Renal cortex interstitium (tissue), 15 donors: ENCODE measurements at places on chromosomes 12 and 14.

DNA sequence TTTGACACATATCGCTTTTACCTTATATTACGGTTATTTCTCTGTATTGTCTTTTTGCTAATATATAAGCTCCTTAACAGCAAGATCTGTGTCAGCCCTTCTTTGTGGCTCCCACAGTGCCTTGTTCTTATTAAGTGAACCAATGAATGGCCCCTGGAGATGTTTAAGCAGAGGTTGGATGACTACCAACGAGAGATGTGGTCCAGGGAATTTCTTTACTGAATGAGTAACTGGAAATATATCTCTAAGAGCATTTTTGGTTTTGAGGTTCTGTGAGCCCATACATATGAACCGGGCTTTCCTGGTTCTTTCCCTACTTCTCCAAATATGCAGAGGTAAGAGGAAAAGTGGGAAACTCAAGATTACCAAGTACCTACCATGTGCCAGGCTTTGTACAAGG lies 23.5 kb downstream of the CALCOCO1 start:
- no peak for DNase-seq

DNA sequence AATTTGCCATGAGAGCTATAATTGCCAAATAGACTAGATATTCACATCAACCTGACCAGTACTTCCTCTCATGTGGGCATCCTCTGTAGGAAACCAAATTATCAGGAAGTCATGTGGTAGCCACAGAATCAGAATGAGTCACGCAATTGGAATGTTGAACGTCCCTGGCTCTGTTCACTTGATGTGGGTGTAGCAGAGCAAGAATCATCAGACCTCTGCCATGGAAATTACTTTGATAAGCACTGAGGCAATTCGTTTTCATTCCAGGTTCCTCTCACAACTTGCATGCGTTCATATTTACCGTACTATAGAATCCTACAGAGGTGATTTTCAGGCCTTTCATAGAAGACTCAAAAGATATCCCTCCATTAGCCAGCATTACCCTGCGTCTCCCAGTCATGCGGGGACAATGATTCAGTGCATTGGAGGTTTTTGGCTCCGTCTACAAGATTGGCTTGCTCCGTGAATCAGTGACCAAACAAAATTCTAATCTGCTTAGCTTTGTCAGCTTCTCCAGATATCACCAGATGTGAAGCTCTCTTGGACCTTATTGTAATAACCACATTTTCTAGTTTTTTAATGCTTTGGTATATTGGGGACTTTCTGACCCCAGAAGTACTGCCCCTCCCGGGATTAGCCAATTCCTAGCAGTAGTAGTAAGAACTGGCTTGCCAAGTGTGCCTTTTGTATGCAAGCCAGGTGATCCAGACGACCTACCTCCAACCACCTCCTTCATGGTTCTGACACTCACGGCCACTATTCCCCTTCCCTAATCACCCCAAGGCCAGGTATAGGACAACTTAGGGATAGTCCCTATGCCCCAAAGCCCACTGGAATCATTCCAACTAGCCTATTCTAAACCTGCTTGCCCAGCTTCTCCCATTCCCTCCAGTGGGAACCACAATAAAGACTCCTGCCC lies 133.4 kb downstream of the KICS2 start:
- no peak for DNase-seq

GRCh38 chr14:74570696-74571095 lies 41.3 kb downstream of the LTBP2 start:
- DNase-seq, result no peak

DNA sequence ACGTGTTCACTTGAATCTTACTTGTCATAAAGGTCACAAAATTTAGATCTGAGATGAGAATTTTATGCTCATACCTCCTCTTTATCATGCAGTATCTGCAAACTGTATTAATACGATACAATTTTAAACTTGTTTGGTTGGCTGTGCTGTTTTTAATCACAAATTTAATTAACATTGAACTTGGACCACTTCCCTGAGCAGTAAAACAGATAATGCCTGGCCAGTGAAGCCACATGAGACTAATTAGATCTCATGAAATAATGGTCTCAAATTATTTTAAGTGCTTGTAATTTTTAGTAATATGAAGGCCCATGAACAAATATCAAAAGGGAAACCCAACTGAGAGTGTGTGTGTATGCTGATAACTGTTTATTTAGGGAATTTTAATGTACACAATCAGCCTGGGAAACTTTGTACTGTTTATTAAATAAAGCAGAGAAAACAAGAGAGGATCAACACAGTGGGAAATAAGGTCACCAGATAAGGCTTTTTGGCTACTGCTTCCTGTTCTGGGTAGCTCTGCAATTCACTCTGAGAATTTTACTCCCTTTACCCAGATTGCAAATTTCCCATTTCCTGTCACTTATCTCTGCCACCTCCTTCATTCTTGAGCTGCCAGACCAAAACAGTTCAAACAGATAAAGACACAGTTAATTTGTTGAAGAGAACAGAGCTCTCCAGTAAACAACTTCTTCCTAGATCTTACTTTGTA lies 61.6 kb upstream of the GNPNAT1 start:
- DNase-seq, result no peak

DNA sequence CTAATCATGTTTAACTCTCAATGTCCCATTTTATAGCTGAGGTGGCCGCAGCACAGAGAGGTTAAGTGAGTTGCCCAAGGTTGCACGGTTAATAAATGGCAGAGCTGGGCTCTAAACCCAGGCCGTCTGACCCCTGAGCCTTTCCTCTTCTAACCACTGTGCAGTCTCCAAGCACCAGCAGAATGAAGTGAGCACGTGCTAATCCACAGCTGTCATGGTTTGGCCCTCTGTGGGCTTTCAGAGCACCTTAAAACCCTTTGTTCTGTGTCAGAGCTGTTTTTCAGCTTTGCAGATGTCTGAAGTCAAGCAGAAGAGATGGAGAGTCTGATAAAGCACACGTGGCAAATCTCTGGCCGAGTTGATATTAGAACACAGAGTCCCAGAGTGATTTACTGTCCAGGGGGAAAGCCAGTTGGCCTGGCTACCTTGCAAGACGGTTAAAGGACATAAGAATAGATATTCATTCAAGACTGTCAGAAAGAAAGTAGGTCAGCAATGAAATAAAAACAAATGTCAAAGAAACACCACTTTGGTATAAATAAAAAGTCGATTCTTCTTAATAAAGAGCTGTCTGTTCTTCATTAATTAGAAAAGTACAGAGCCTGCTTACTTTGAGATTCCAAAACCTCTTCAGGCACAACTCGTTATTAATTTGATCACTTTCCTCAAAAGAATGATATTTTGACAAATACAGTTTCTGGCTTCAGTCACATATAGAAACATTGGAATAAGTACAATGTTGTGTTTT lies 107.3 kb downstream of the CRADD start:
- no peak for DNase-seq

- no peak for DNase-seq
Measured at GRCh38 chr14:42855085-42855484, 1248.4 kb downstream of the LRFN5 start.

DNA sequence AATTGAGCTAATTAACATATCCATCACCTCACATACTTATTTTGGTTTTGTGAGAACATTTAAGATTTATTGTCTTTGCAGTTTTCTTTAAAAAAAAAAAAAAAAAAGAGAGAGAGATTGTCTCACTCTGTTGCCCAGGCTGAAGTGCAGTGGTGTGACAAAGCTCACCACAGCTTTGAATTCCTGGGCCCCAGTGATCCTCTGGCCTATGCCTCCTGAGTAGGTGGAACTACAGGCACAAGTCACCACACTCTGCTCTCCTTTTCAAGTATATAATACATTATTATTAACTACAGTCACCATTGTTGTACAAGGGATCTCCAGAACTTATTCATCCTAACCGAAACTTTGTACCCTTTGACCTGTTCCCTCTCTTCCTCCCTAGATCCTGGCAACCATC lies 64.0 kb downstream of the NUMB start:
- DNase-seq, result no peak

DNA sequence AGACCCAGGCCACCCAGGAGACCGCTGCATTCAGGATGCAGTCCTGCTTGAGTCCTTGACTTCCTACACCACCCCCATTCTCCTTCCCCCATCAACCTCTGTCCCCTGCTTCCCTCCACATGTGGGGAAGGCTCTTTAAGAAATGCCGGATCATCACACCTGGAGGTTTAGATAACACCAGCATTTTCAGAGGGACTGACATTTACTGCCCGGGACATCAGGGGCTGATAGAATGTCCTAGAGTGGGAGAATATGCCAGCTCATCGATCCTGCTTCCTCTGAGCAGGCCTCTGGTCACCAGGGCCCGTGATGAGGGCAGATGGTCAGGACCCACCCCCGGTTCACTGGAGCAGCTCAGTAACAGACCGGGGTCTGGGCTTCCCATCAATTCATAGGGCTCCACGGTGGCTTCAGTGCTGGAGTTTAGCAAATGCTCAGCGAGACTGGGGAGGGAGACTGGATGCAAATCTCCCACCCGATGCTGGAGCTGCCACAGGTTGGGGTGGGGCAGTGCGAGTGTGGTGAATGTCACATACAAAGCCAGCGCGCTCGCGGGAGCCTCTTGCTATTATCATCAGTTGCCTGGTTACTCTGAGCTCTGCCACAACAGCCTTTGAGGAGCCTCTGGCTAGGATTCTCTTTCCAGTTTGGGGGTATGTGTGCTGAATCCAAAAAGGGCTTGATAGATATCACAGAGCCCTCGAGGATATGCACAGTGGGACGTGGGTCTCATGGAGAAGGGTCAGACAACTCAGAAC lies 111.6 kb downstream of the RBM19 start:
- no peak for DNase-seq

DNA sequence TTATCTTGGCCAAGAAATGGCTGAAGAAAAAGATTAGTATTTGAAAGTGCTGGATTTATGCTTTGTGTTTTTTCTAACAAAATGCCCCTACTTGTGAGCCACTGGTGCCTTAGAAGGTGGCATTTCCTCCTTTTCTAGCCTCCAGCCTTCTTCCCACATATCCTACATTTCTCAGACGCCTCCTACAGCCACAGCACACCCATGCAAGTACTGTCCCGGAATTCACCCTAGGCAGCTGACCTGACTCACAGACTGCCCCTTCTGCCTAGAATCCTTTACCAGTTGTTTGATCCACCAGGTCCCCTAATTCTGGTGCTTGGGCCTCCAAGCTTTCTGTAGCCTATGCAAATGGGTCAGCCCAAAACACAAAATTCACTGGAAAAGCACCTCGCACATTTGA lies 166.0 kb downstream of the FOXN3 start:
- no peak for DNase-seq

DNA sequence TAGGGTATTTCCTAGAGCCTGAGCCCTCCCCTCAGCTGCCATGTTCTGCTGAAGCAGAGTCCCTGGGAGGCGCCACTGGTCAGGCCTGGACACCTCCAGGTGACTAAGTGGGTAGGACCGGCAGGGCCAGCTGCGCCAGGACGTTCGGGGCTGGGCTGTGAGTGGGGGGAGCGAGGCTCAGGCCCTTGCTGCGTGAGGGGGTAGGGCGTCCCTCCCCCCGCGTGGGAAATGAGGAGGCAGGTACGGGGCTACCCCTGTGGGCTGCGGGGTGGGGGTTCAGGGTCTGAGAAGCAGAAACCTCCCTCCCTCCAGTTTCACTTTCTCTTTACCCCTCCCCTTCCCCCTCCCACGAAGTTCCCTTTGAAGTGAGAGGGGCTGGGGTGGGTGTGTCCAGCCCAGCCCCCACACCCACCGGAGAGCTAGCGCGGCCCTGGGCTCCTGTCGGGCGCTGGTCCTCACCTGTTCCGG lies 22.1 kb upstream of the KIF26A start:
- no peak for DNase-seq

DNA sequence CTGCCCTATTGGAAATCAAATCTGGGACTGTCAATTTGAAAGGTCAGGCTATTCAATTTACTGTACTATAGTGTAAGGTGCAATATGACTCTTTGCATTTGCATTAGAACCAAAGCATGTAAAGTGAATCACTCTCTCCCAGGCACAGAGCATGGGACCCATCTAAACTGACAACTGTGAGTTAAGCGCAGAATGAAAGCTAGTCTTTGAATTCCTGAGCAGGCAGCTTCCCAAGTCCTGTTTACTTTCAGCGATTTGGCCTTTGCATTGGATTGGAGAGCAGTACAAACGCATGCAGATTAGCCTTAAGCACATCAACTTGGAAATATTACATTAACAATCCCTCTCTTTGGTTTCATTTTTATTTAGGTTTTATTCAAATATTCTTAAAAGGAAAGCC lies 74.6 kb downstream of the RERG start:
- DNase-seq, result no peak

DNA sequence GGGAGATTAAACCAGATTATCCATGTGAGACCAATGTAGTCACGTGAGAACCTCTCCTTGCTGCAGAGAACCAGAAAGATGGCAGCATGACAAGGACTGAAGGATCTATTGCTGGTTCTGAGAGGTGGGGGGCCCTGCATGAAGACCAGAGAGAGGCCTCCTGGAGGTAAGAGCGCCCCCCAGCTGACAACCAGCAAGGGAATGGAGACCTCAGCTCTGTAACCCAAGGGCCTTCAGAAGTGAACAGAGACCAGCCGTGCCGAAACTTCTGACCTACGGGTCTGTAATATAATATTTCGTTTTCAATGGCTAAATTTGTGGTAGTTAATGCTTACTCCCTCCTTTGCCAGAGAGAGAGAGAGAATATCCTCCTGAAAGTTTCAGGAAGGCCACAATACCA lies 524.1 kb upstream of the TBX3 start:
- DNase-seq, result no peak

GRCh38 chr12:110531741-110532333 lies 29.7 kb downstream of the RAD9B start:
- no peak for DNase-seq

DNA sequence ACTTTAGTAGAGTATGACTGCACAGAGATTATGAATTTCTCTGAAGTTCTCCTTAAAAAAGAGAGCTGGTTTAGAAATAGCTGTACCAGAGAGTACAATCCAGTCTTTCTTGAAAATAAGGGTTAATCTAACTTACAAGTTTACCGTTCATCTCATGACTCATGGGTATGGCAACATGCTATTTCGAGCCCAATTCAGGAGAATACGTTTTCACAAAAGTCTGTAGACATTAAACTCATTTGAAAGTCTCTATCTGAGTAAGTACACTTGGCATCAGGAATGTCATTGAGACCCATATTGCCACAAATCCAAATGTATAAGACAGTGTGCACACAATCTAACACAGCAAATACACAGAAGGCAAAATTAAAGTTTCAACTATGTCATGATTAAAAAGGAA lies 160.5 kb downstream of the PIK3C2G start:
- DNase-seq, result no peak

DNA sequence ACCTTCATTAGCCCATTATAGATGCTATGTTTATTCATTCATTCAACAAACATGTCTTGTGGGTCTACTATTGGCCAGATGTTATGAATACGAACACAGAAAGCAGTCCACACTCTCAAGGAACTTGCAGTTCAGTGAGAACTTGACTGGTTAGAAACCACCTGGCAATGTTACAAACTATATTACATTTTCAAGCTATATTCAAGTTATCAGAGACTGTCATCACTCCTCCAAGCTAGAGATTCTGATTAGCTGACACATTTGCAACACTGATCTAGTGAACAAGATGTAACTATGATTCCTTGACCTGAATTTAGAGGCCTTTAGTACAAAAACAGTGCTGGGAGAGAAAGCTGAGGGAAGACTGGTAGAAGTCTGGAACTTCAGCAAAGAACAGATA lies 170.7 kb upstream of the EEA1 start:
- DNase-seq, result no peak

GRCh38 chr14:52862632-52863333 lies 71.4 kb upstream of the GNPNAT1 start:
- no peak for DNase-seq
